ENCODE measurements at places on chromosomes 2 and 18.

GRCh38 chr2:71291398-71291797 is 40.2 kb upstream of the ZNF638 start:
- DNase-seq, result no peak

- no peak for DNase-seq
Observed at GRCh38 chr2:236574424-236575145, 5.0 kb downstream of the ACKR3 start.

DNA sequence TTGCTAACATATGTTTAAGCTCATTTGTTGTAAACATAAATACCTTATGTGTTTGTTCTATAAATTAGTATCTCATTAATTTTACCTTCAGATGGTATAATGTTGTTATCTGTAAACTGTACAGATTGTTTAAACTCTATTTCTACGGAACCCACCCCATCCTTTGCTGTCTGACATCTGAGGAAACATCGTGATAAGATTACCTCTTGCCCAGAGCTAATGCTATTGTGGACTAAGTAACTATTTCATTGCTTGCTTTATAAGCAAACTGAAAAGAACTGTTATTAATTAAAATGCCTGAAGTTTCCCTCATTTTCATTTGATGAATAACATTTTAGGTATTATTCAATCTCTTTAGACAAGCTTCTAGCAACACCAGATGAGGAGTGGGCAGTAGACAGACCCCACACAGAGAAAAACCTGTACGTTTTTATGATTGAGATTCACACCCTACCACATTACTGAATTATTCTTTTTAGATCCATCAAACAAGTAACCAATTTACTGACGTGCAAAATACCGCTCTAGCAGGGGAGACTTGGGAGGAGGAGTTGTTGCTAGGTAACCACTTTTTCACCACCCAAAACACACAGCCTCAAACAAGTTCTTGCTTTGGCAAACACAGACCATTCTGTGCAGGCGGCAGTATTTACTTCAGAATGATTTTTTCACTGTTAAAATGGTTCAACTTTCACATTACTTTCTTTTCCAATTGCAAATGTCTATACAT is 1.9 kb upstream of the SYT4 start:
- peak; percentile 1 for DNase-seq

GRCh38 chr18:62436636-62437234 is 86.1 kb upstream of the ZCCHC2 start:
- DNase-seq, result no peak

- no peak for DNase-seq
Observed at GRCh38 chr2:48851161-48851560, 95.6 kb upstream of the LHCGR start.

DNA sequence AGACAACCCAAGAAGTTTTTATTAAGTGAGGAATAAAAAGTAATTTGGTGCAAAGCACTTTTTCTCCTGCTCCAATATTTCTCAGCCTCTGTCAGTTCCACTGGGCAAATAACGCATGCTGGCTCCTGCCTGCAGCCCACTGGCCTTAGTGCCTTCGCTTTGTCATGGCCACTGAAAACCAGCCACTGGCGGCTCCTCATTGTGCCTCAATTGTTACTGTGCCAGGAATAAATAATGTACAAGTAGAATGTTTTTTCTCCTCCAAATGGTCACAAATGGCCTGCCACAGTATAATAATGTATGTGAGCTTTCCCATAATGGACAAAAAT is 267.1 kb downstream of the ACTR3 start:
- no peak for DNase-seq

DNA sequence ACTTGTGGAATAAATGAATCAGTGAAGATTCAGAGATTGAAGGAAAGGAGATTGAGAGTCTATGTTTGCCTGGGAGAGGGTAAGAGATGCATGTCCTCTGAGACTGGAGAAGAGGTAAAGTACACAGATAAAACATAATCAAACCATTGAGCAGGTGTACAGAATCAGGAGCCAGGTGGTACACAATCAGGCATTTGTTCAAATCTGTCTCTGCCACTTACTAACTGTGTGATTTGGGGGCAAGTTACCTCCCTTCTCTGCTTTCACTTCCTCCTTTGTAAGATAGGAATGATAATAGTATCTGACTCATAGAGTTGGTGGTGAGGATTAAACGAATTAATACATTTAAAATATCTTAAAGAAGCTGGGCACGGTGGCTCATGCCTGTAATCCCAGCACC is 94.0 kb downstream of the CDK15 start:
- DNase-seq, result no peak

- no peak for DNase-seq
Observed at GRCh38 chr2:173803449-173803848, 161.7 kb downstream of the SP3 start.

DNA sequence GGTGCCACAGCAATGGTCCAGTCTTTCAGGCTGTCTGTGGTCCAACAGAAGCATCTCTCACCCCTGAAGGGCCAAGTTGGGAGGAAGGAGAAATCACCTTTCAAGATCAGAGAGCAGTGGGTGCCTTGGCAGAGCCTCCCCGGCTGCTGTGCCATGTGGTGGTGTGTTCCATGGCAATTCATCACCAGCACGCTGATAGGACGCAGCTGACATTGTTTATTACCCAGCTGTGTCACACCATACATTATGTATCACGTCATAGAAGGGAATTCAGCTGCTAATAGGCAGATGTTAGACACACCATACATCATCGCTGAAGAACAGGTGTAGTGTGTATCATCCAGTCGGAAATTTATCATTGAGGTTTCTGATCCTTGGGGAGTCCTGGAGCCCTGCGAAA is 29.6 kb upstream of the RPL31 start:
- no peak for DNase-seq

DNA sequence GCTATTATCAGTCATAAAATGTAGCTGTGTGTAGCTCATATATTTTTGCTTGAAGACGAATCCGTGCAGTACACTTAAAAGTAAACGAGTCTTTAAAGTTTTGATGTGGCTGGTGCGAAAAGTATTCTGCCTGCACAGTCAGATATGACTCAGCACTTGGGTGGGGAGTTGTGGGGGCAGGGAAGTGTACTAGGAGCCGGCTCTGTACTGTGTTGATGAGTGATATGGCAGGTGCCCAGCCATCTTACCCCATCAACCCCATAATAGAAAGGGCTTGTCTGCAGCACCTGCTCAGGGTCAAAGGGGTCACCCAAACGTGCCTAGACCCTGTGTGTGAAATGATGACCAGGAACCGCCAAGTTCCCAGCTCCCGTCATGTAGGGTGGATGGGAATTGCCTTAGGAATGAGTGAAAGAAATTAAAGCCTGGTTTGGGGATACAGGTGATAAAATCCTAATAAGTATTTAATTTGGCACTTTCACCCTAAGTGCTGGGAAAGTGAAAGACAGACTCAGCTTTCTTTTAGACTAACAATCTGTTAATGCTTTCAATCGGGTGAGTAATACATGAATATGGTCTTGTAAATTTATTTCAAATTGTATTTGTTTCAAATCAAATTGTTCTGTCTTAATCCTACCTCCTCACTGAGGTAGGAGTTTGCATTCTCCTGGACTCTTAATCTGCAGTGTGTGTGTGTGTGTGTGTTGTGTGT is 48.0 kb downstream of the BCL2L11 start:
- DNase-seq, result no peak

All from CD4-positive, alpha-beta T cell treated with Interleukin-21 for 1 hour (primary cell).